ENCODE measurements at places on chromosomes 11 and 22.

DNA sequence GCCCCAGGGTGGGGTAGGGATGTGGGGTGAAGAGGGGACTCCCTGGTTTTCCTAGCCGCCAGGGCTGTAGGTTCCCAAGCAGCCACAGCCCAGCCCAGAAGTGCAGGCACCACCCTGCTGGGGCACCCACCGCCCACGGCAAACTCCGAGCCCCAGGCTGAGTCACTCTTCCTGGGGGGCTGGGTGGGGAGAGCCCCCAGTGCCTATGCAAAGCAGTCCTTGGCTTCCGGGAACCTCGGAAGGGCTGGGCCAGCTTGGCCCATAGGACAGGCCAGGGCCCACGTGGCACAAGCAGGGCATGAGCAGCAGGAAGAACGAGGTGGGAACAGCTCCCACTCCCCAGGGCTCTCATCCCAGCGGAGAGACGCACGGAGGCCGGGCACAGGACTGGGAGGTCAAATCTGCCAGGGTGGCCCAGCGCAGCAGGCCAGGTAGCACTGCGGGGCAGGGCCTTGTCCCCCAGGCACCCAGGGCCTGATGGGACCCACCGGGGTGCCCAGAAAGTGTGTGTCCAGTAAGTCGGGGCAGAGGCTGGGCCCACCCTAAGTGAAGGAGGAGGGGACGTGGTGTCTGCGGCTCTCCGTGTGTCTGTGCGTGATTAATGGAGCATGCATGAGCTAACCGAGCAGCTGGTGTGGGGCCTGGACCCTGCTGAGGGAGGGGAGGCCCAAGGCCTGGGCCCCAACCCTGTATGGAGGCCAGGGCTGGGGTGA, 4.6 kb upstream of the IL17REL start:
- no peak for DNase-seq

DNA sequence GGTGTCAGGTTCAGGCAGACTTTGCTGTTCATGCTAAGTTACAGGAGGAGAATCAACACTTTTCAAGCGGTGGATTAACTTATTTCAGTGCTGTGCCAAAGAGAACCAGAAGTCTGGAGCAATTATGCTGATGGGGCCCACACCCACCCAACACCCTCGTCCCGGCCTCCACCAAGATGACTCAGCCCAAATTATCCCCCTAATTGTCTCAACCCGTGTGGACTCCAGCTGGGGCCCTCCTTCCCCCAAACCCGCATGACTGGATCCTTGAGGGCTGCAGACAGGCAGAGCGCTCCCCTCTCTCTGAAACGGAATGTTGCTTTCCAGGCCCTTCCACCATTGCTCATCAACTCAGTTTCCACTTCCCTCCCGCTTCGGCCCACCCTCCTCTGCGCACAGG, 34.6 kb upstream of the MN1 start:
- no peak for DNase-seq

DNA sequence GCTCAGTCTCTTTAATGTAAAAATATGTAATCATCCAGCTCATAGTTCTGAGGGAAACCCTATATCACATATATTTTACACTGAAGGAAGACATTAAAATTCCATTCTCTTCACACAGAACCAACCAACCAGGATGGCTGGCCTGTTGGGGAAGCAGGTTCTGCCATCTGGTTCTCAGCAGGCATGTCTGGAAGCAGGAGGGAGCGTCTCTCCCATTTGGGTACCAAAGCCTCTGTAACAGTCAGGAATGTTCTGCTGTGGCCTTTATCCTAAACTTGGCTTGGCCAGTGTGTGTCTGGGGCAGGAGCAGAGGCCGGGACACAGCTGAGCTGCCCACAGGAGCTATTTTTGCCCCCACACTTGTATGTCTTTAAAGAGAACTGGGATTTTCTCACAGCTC, 29.2 kb downstream of the SGSM3 start:
- DNase-seq = no peak

DNA sequence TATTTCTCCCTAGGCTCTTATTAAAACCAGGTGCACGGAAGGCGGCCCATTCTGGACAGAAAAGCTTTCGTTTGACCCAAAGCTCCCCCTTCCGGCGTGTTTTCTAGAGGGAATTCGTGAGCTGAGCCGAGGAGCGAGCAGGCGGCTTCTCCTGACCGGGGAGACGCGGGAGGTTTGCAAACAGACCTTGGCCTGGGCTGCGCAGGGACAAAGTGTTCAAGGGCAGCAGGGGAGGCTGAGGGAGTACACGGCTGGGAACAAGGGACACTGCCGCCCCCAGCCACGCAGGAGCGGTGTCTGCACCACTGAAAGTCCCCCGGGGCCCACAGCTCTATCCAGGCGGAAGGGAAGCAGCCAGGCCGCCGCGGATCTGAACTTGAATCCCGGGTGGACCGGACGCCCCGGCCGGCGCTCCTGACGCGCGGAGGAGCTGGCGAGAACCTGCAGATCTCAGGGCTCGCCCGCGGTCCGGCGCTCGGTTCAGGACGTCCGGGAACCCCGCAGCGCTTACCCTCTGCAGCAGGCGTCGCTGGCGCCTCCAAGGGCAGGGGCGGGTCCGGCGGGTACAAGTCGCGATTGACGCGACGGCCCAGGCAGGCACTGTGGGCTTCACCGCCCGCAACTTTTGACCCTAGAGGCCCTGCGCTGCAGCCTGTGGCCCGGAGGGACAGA, 101.9 kb downstream of the WT1 start:
- DNase-seq = peak; percentile 7

GRCh38 chr22:29799217-29799680, 32.1 kb downstream of the UQCR10 start:
- no peak for DNase-seq

DNA sequence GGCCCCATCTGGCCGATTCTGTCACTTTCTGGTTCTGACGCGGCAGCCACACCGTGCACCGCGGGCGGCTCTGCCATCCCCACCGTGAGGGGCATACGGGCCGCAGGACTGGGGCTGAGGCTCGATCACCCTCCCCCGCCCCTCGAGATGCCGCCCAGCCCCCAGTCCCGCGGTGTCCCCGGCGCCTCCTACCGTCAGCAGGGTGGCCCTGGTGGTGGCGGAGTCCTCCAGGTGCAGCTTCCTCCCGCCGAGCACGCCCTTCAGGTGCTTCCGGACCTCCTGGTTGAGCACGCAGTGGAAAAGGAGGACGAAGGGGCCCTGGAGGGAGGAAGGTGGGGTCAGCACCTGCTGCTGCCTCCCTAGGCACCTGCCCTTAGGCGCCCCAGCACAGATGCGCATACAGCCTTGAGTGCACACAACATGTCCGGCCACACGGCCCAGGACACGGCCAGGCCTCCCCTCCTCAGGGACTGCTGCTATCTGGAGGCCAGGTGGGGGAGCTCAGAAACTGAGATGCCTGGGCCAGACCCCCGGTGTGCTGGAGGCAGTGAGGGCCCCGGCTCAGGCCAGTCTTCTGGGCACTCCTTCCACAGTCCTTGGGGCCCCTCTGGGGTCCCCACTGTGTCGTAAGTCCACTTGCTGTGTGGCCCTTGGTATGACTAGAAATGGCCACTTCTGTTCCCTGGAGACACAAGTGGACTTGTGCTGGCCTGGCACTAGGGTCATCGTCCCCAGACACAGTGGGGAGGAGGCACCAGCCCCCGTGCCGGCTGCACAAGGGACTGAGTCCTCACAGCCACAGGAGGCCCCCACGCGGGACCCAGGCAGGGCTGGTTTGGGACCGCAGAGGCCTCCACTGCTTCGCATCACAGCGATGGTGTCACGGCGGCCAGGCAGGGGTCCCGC, 31.5 kb downstream of the TRMU start:
- no peak for DNase-seq

GRCh38 chr11:88402192-88402715, 64.7 kb upstream of the CTSC start:
- no peak for DNase-seq

- DNase-seq = no peak
Measured at GRCh38 chr11:132052904-132053303, 682.5 kb downstream of the NTM start.

GRCh38 chr11:75437966-75438659, 5.1 kb upstream of the KLHL35 start:
- DNase-seq = no peak

- no peak for DNase-seq
Measured at GRCh38 chr11:10797531-10797930, 11.2 kb downstream of the EIF4G2 start.

- DNase-seq = no peak
Measured at GRCh38 chr11:114244726-114245394, 51.3 kb upstream of the NNMT start.

DNA sequence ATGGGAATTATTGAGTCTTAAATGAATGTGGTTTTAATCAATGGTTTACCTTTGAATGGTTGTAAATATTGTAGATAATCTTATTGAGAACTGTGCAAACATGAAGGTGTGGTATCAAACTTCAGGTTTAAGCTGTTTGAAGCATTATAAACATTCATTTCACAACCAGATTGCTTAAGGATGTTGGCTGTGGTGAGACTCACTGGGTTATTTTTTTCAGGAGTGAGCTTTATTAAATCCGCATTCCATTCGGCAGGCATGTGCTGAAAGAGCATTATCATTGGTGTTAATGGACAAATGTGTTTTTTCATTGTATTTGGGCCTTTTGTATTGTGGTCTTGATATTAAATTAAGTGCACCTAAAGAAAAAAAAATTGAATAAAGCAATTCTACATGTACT, 9.7 kb downstream of the MMP3 start:
- DNase-seq = no peak

DNA sequence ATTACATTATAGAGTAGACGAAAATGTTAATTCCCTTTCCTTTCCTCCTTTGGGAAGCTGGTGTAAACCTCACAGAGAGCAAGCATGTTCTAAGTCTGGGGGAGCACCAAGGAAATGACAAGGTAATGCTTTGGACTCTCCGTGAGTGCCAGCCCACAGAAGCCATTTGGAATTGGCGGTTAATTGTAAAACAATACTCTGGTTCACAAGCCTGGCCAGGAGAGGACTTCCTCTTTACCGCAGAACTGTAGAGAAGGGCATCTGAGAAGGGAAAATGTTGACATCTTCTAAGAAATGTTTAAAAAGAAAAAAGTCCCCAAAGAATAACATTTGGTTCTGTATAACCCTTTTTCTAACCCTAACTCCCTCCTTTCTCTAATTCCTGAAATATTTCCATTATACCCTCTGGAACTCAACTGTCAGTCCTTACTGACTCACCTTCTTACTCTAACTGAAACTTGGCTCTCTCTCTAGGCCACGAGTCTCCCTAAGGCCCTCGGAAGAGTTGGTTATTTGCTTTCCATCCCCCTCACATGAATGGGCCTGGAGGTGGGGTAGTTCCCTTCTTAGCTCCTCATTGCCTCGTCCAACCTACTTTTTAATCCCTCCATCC, 379.8 kb downstream of the SOX6 start:
- no peak for DNase-seq

DNA sequence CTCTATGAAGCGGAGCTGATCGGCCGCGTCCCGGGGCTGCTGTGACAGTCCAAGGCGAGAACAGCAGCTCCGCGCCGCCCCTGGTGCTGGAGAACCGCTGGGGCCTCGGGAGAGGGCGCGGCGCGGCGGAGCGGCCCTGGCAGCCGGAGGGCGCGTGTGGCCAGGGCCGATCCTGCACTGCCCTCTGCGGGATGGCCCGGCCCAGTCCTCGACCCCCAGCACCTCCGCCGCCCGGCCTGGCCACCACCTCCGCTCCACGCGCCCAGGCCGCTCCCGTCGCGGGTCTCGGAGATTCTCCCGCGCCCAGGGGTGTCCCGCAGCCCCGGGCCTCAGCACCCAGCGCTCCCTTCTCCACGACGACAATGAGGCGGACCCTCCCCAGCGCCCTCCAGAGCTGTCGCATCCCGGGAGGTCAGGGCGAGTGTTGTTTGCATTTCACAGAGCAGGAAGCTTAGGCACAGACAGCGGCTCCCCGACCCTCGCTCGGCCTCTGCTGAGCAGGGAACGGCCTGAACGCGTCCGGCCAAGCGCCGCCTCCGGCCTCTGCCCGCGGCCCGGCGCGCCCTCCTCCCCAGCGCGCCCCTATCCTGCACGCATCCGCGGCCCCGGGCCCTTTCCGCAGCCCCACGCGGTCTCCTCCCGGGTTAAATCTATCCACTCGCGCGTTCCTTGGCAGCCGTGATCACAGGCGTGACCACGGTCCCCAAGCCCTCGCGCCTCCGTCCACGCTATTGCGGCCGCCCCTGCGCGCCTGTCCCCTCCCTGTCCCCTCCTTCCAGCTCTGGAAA, 109.7 kb downstream of the WNT7B start:
- no peak for DNase-seq

- no peak for DNase-seq
Measured at GRCh38 chr11:8097926-8098325, 16.9 kb downstream of the TUB start.

DNA sequence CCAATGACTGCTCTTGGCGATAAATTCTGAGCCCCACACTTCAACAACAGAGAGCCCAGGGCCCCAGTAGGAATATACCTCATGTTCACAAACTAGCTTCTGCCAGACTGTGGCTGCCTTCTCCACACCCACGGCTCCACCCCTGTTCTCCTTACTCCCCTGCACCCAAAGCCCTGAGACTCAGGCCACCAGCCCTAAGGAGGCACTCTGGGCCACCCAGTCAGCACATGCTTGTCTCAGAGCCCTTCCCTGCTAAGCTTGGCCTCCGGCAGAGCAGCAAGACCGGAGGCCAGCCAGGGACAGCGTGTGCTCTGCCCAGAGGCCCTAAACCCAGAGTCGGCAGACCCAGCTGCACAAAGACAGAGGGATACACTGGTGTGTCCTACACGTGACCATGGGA, 27.9 kb downstream of the SPATA19 start:
- no peak for DNase-seq

GRCh38 chr22:31098632-31099110, 8.7 kb downstream of the SELENOM start:
- no peak for DNase-seq

- DNase-seq = no peak
Measured at GRCh38 chr11:33819278-33820035, 45.1 kb upstream of the FBXO3 start.

DNA sequence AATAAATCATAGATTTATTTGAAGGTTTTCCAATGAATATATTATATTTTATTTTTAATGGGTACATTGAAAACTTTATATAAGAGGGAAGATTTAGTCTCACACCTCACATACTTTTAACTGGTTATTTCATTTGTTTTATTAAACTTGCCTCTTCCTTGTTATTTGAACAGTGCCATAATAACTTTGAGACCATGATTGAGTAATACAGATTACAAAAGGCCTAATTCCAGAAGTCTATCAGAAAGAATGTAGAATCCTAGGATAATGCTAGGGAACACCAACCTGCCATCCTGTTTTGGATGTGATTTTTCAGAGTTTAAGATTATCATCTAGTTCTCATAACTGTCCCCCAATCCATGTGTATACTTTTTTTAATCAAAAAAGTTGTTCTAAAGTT, 102.7 kb upstream of the BIRC3 start:
- DNase-seq = no peak

- no peak for DNase-seq
Measured at GRCh38 chr22:26169315-26170111, at the start of gene SEZ6L. TSS of gene SEZ6L (plus strand) at chr22:26169462. CDS start at chr22:26169670, 208 bp downstream.

GRCh38 chr11:69402251-69402887, 79.1 kb upstream of the LINC01488 start:
- DNase-seq = no peak

DNA sequence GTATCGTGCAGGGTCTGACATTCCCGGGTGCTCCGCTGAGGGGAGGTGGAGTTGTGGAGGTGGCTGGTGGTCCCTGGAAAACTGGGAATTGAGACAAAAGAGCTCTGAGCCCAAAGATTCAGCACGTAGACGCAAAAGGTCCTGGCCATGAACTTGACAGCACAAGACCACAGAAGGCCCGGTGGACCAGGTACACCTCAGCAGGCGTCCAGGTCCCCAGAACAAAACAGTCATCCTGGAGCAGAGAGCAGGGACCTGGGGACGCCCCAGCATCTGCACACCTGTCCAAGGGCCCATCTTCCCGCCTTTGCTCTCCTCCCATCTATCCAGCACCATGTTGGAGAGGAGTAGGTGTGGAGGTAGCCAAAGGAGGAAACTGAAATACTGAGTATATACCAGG, 13.8 kb upstream of the MB start:
- DNase-seq = no peak
